ENCODE measurements at places on chromosomes 13 and 19.

DNA sequence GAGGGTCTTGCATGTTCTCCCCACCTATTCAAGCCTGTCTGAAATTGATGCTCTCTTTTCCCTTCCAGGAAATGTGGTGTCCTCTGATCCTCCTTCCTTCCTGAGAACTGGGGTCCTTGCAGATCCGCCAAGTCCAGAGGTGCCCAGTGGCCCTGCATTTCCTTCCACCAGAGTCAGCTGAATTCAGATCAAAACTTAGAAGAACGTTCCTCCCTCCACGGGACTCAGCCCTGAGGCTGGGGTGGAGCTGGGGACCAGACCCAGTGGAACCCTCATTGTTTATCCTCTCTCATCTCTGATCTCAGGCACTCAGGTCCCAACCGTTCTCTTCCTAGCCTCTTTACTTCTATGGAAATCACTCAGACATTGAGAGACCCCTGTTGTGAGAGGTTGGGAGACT is 477.3 kb downstream of the TSHZ3 start:
- DNase-seq = no peak

GRCh38 chr13:40878823-40879222 is 89.4 kb downstream of the SLC25A15 start:
- no peak for DNase-seq

GRCh38 chr13:113421673-113422270 is 31.5 kb downstream of the ADPRHL1 start:
- no peak for DNase-seq

GRCh38 chr19:10352764-10353671 is 13.6 kb upstream of the ICAM3 start:
- no peak for DNase-seq

- no peak for DNase-seq
These were observed 1.1 kb downstream of the PLEKHJ1 start for GRCh38 chr19:2234996-2235380.

- DNase-seq = no peak
These were observed 15.6 kb downstream of the NUCB1 start for GRCh38 chr19:48915757-48916156.

DNA sequence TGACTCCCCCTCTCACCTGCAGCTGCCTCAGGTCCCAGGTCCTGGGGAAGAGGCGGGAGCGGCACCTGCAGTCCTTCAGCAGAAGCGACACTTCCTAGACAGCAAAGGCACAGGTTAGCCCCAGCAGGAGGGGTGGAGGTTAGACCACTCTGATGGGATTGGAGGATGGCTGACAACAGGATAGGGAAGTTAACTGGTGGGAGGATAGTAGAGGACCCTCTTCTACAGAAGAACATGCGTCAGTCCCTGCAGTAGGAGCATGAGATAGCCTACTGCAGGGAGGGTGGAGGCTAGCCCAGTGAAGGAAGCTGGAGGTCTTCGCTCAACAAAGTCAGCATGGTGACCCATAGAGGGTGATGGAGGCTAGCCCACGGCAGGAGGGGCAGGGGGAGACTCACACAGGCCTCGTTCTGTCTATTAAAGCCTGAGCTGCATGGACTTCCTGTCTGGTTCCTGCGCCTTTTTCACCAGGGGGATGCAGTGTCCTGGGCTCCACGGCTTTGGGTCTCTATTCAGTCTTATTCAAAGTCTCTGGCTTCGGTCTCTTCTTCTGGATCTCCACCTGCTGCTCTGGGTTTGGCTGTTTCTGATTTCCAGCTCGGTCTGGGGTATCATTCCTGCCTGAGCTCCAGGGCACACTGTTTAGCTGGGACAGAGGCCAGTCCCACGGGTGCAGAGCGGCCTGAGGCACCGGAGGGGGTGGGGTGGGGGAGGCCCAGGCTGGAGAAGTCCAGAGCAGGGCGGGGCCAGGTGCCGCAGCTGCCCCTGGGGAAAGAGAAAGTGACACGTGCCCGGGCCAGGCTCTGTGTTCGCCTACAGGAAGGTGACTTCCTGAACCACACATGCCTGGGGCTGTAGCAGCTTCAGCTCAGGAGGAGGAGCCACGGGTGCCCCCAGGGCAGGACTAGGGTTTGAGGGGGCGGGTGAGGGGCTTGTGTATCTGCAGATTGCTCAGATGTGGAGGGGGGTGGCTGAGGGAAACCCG is 7.3 kb downstream of the IFNL3 start:
- DNase-seq = no peak

DNA sequence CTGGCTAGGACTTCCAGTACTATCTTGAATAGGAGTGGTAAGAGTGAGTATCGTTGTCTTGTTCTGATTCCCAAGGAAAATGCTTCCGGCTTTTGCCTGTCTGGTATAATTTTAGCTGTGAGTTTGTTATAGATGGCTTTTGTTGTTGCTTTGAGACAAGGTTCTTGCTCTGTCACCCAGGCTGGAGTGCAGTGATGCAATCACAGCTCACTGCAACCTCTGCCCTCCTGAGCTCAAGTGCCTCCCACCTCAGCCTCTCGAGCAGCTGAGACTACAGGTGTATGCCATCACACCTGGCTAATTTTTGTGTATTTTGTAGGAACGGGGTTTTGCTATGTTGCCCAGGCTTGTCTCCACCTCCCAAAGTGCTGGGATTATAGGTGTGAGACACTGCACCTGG is 6.1 kb upstream of the ZNF543 start:
- no peak for DNase-seq

DNA sequence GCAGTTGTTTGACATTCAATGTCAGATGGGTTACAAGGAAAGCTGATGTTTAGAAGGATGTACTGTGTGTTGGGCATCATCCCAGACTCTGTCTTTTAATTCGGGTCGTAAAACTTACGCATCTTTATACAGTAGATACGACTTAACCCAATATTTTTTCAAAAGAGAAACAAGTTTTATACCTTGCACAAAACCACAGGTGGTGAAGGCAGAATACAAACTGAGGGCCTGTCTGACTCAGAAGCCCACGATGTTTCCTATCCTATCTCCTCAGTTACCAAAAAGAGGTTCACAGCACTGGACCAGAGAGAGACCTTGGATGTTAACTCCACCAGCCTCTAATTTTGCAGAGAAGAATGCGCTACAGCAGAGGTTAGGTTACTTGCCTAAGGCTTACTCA is 477.0 kb downstream of the FOXO1 start:
- no peak for DNase-seq

DNA sequence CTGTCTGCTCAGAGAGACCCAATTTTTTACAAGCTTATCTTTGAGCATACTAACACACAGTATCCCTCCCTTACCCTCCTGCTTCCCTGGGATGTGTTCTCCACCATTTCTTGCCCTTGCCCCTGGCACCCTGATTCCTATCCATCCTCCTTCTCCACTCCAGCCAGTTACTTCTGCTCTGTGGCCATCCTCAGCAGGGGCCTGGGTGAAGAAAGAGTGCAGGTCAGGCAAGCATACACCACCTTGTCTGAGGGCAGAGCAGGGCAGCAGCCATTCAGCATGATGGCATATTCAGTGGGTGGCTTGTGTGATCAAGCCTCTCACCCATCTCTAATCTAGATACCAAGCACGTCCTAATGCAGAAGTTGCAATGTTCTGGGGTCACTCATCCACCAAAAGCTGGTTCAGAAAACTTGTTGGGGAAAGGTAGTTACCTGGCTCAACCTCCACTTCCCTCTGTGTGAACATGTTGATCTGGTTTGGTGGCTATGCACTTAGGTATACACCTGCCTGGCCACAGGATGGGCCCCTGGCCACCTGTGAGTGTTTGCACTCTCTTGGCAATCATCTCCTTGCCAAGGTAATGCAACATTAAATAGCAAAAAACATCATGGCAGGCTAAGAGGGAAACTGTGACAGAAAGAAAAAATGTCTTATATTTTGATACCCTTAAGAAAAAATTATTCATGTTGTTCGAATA is 900.3 kb upstream of the MIR17HG start:
- DNase-seq = no peak

DNA sequence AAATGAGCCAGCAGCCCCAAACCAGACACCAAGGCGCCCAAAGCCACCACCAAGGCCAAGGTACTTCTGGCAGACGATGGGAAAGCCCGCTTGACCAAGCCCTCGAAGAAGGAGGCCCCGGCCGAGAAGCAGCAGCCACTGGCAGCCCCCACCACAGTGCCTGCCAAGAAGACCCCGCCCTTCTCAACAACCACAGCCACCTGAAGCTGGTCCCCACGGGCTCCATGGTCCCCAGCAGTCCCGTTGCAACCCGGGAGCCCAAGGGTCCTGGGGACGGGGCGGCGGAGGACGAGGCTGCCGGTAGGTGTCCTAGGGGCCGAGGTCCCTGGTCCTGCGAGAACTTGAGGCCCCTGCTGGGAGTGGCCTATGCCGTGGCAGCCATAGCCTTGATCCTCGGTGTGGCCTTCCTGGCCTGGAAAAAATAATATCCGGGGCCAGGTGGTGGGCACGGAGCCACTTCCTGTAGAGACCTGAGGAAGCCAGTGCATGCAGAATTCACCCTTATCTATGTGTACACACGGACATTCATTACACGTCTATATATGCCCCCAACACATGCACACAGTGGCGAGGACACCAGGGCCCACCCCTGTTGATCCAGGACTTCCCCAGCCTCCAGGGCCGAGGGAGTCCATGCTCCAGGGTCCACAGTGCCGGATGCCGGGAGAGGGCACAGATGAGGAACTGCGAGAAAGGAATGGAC is 13.8 kb downstream of the C1QTNF9 start:
- no peak for DNase-seq

DNA sequence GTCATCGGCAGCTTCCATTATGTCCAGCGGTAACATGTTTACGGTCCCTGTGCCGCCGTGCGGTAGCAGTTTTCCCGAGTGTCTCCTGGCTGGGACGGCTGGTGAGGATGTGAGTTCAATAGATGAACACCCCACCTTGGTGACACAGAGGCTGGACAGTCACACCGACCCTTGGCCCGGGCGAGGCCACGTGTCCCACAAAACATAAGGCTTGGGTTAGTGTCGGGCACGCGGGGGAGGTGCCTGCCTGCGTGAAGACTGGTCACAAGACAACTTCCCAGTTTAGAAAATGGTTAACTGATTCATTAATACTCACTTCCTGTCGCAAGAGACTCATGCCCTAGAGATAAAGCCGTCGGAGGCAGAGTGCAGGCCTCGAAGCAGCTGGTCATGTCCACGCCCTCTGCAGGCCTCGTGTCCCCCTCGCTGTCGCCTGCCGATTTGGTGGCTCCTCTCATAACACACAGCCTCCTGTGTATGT is 17.2 kb downstream of the RASA3 start:
- no peak for DNase-seq

DNA sequence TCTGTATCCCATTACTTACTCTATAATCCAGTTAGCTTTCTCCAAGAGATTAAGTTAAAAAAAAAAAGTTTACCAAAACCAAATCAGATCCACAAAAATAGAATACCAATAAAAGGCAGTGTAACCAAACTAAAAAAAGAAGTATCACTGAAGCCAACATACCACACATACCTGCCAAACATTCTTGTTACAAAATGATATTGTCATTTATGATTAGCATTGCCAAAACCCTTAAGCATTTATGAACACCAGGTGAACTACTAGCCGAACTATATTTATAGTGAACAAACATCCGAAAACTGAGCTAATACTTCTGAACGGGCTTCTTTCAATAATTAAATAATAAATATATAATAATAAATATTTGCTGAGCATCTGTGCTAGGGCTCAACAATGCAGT is 59.1 kb upstream of the EEF1AKMT1 start:
- DNase-seq = no peak

- DNase-seq = peak; percentile 96
These were observed 21.2 kb downstream of the PCID2 start for GRCh38 chr13:113187263-113187669.

GRCh38 chr13:21550918-21551317 is 53.1 kb downstream of the MICU2 start:
- no peak for DNase-seq

DNA sequence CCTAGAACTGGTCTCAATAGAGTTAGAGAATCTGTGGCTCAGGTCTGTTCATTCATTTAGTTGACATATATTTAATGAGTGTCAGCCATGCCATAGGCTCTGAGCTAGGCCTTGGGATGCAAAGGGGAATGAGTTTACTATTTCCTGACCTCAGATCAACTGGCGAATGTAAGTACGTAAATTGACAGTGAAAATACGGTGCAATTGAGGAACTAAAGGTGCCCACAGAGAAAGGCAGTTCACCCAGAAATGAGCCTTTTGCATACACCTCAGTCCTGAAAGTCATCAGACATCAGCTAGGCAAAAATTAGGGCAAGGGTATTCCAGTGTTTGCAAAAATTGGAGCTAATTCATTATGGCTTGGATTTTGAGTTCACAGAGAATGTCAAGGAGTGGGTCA is 20.6 kb upstream of the UPF3A start:
- DNase-seq = no peak

GRCh38 chr13:51802631-51803418 is 1.1 kb downstream of the DHRS12 start:
- DNase-seq = no peak

DNA sequence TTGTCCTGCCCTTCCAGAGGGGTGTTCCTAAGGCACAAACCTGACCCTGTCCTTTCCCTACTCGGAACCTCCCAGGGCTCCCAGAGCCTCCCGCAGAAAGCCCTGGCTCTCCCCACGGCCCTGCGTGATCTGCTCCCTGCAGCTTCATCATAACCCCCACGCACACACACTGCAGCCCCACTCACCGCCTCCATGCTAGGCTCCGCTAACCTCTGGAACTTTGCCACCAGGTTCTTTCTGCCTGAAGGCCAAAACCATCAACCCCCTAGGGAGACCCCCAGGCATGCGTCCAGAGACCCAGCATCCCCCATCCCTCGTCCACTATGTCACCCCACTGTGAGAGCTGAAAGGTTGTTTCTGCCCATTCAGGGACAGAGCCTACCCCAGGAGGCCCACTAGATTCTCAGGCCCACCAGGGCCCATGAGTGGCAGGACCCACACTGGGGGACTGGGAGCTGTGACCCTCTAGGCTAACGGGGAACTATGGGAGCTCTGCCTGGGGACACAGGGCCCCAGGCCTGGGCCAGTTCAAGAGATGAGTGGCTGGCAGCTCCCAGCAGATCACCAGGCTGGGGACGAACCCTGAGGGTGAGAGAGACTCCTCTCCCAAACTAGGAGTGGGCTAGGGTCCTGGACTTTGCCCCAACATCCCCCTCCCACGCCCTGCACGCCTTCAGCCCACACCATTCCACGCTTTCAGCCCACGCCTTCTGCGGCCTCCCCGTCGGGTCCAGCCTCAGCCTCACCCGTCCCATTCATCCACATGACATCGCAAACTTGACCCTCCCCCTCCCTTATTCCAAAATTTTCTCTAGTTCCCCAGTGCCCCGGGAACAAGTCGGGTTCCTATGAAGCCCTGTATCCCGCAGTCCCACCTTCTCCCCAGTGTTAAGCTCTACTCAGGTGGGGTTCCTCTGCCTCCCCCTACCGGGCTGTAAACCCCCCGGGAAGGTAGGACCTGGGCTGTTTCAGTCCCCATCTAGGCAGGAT is 33.2 kb upstream of the PNMA8B start:
- DNase-seq = no peak
